ENCODE measurements at places on chromosomes 12 and 14.

DNA sequence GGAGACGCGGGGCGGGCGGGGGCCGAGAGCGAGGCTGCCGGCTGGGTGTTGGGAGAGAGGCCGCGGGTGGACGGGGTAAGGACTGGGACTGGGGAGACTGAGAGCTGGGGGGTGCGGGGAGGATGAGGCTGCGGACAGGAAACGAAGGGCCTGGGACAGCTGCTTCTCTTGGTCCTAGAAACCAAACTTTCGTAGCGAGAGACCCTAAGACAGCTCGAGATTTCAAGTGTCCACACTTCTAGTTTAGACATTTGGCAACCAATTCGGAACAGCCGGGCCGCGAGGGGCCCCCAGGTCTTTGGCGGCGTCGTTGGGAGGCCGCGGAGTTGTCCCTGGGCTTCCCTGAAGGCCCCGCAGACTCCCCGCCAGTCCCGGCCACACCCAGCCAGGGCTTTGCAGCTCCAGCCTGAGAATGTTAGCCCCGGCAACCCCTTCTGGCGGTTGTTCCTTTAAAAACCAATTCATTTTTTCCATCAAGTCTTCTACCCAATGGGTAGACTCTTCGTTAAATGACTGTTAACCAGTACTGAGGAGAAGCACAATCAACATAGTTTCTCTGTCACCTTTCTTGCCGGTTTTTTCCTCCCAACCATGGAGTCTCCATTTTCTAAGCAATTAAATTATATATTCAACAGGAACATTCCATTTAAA, 11.5 kb downstream of the NKX2-1 start:
- no peak for DNase-seq

DNA sequence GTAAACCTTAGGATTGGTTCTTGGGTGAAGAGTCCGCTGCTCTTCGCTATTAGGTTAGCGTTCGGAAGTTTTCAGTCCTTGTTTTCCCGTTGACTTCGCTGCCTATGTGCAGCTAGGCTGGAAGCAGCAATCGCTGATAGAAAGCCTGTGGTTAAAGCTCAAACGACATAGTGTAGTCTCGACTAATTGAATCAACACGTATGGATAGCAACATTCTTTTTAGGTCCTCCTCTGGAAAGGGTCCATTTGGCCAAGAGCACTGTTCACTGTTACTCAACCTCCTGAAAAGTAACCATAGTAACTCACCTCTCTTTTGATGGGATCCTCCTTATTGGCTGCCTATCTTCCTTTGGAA, 355.5 kb downstream of the SNAPC1 start:
- no peak for DNase-seq

- no peak for DNase-seq
Measured at GRCh38 chr12:7451756-7452155, 7.8 kb upstream of the CD163L1 start.

- DNase-seq: no peak
Measured at GRCh38 chr12:55718015-55718414, 2.2 kb downstream of the BLOC1S1 start.

- DNase-seq: no peak
Measured at GRCh38 chr12:123760267-123760938, 1.7 kb upstream of the DNAH10 start.

- DNase-seq: no peak
Measured at GRCh38 chr12:92362785-92363184, 217.1 kb upstream of the BTG1 start.

DNA sequence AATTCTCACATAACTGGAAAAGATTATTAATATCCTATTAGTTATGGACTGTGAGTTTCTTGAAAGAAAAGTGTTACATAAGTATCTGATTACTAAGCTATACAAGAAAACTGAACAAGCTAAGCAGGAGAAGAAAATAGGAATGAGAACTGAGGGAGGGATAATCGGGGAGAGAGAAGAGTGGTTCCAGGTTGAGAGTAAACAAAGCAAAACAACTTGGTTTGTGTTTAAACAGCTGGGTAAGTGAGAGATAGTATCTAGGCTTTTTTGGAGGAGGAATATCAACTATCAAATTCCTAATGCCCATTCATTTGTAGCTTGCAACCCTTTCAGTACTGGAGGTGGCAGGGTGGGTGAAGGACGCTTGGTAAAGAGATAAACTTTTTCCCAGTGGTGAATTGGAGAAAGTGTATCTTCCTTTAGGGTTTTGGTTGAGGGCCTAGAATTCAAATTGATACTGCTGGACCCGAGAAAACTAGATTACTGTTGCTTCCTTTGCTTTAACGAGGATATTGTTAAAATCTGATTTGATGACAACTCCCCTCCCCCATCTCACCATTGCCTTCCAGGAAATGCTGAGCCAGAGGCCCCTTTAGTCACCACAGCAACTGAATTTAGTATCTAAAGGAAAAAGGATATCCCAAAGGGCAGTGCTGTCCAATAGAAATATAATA, 2.0 kb upstream of the SLC2A3 start:
- no peak for DNase-seq

- DNase-seq: no peak
Measured at GRCh38 chr14:63782683-63783389, 55.0 kb upstream of the SGPP1 start.

DNA sequence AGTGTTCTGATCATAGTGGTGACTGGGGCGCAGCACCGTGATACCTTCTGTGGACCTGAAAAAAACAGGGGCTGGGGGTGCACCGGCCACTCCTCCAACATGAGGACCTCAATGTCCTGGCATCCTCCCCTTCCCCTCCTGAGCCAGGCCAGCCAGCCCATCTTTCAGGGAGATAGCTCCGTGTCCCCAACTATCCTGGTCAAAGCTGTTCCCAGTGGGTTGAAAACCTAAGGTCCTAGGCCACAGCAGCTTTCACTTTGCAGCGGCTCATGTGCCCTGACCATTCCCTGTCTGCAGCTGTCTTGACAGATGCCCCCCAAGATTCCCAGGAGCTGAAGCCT, 75.7 kb downstream of the BCL11B start:
- no peak for DNase-seq

DNA sequence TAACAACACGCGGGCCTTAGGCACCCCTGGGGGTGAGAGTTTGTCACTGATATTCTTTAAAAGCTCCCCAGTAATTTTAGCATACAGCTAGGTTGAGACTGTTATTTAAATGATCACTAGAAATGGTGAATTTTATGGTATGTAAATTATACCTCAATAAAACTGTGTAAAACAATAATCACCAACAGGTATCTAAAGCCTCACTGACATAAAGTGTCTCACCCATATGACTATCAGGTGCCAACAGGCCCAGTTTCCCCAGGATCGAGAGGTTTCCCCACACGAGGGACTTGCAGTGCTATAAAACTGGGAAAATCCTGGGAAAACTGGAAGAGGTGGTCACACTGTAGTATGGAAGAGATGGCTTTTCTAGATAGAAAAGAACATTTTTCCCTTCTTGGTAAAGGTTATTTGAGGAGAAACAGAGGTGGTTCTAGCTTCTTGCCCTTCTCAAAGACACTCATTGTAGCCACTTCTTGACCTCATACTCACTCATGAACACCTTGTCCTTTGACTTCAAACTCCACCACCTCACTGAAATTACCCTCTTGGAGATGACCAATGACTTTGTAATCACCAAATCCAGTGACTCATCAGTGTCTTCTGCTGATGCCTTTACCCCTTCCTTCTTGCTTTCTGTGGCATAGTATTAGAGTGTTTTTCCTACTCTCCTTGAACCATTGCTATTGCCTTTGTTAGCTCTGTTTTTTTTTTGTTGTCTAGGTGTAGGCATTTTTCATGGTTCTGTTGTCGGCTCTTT, 24.8 kb upstream of the NUBPL start:
- no peak for DNase-seq

DNA sequence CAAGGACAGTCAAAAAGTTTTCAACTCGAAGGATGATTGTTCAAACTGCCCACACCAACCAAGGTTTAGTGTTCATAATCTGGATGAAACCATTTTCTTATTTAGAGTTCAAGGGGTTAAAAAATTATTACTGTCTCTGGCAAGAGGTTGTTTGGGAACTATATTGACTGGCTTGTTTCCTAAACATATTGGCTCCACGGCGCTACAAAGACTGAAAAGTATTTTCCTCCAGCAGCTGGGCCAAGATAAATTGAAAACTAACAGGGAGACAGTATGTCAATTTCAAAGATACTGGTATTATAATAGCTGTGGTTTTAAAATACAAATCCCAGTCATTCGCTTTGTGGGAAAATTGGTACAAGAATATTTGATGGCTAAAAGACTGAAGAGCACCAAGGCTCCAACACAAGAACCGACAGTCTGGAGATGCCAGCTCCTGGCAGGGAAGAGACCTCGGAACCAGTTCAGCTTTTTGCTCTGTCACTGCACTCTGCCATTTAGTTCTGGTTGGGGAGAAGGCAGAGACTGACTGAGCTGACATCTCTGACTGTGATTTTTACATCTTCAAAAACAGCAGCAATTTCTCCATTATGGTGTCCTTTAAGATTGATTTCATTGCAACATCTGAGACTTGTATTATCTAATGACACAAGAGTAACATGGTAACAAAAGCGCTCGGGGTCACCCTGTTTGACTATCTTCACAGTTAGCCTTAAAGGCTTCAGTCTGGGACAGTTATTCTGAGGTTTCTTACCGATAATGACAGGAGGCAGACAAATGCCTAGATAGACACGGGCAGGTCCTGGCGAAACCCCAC, 62.0 kb downstream of the ST8SIA1 start:
- DNase-seq: no peak

GRCh38 chr12:51839310-51839947, 9.1 kb downstream of the FIGNL2 start:
- DNase-seq: no peak

GRCh38 chr14:77316872-77317301, 3.8 kb downstream of the POMT2 start:
- no peak for DNase-seq

GRCh38 chr12:85923767-85924331, 49.8 kb downstream of the NTS start:
- DNase-seq: no peak

- DNase-seq: no peak
Measured at GRCh38 chr12:120264904-120265472, 542 bp downstream of the PXN start.

GRCh38 chr14:75711796-75712211, 50.8 kb downstream of the TTLL5 start:
- no peak for DNase-seq

GRCh38 chr14:22070119-22070982, 396.7 kb upstream of the OR4E1 start:
- no peak for DNase-seq

DNA sequence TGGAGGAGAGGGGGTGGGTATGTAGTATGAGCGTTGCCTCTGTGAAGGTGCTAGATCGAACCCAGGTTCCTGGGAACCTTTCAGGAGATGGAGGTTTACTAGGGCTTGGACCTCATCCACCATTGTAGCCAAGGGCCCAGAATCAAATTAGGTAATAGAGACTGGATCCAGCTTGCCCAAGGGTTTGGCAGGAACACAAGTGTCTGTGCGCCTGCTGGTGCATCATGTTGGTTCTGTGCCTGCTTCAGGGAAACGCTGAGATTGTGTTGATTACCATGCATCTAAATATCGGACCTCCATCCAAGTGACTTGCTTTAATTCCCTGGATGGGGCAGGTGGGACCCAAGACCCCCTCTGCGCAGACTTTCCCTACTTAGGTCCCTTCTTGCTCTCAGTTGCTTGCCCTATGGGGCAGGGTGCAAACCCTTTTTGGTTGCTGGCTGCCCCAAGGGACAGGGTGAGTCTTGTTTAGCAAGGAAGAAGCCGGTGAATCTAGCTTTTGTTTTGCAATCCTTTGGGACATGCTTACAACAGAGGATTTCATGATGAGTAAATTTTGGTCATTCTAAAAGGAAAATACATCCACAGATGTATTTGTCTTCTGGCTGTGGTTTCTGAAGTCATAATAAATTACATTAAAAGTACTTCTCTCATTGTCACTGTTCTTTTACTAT, 189.8 kb upstream of the PRICKLE1 start:
- DNase-seq: no peak

GRCh38 chr14:81582420-81582819, 48.8 kb upstream of the SEL1L start:
- no peak for DNase-seq

DNA sequence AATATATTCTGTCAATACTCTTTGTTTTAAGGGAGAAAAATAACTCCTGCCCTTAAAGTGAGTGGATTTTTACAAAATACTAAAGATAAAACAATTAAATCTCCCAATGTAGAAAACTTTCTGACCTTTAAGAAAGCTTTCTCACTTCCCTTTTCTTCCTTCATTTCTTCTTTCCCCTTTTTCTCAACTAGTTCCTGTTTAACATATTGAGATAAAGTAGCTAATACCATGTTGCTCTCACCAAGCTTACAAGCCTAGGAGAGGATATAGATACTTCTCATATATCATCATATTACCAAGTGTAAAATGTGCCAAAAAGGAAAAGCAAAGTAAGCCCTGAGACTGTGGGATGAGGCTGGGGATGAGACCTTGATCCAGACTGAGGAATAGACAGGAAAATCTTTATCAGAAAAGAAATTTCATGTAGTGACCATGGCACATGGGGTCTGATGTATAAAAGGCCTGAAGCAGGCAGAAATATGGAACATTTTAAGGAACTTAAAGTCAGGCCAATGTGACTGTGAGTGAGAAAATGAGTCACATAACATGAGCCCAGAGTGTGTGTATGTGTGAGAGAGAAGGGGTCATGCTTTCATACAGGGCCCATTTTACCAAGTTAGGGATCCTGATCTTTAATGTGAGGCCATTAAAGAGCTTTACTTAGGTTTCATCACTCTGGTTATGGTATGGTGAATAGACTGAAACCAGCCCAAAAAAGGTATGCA, 1.6 kb upstream of the RPL10L start:
- DNase-seq: peak; percentile 51

DNA sequence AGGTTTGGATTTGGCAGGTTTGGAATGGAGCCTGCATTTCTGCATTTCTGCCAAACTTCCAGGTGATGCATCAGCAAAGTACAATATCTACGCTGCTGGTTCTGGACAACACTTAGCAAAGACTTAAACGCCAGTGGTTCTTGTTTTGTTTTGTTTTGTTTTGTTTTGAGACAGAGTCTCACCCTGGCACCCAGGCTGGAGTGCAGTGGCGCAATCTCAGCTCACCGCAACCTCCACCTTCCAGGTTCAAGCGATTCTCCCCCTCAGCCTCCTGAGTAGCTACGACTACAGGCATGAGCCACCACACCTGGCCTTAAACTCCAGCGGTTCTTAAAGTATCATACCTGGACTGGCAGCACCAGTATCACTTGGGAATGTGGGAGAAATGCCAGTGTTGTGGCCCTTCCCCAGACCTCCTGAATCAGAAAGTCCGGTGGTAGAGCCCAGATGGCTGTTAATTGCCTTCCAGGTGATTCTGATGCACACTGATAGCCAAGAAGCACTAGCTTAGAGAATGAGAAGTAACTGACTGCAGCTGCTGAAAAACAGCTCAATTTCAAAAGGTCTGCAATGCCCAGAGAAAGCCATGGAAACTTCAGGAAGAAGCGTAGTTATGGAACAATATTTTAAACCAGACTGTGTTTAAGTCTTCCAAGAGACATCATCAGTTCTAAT, 114.8 kb upstream of the FOXN3 start:
- DNase-seq: no peak

- DNase-seq: no peak
Measured at GRCh38 chr14:57060276-57060955, 208.3 kb downstream of the EXOC5 start.

GRCh38 chr14:24432259-24433131, 2.7 kb downstream of the KHNYN start:
- no peak for DNase-seq

Measured in inflammatory macrophage (primary cell).